ENCODE measurements at places on chromosomes 4 and X.

GRCh38 chrX:74535408-74536151 lies 78.8 kb downstream of the RLIM start:
- DNase-seq = peak; percentile 87

- DNase-seq = no peak
These were observed 67.2 kb downstream of the FNIP2 start for GRCh38 chr4:158836002-158836369.

GRCh38 chr4:185912779-185913178 lies 100.8 kb upstream of the SORBS2 start:
- no peak for DNase-seq

DNA sequence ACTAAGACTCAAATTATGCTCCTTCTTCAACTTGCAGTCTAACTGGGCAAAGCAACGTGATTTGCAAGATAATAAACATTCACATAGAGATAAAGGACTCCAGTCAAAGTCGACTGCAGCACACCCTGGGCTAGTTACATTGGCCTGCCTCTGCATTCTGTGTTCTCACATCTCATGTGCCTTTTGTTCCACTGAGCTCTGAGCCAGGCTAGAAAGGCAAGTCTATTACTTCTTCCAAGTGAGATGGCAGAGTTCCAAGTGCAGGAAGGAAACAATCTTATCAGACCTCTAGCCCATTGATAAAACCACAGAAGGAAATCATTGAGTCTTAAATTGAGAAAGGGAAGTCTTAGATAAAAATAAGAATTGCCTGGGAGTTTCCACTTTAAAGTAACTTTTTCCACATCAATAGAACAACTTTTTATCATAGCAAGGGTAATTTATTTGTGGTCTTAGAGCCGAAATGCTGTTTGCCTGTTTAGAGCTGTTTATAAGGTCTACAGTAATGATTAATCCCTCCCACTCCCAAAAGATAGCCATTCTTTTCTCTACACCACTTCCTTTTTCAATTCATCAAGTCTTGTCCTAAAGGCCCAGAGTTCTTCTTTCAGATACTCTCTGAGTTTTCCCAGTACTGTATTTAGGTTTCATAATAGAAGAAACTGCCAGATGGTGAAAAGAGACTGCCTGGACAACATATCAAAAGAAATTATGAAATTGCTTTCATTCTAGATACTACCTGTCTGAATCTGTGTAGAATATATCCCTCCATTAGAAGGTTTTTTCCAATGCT lies 200.2 kb downstream of the GUCY2F start:
- no peak for DNase-seq

DNA sequence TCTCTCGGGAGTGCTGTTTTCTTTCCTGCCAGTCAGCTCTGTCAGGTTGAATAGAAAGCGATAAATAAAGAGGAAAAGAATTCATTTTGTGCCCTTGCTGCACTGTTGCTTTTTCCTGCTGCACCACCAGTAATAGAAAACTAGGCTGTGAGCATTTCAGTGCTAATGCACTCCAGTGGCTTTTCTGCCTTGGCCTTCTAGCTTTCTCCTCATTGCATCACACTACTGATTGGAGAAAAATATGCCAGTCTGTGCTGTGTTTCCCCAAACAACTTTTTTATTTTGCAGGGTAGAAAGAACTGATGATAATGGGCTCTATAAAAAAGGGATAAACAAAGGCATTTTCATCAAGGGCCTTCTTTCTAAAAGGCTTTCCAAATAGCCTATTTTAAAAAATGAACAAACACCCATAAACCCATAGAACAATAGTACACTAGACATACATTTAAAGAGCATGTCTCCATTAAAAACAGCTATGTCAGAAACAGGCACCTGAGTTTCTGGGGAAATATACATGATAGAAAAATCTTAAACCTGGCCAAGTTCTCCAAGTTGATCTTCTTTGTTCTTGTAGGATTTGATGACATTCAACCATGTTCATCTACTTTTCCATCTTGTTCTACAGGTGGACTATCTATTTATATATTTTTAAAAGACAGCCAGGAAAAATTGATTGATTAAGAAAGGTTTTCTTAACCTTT lies 86.3 kb downstream of the GPRIN3 start:
- DNase-seq = no peak

GRCh38 chr4:22021106-22021505 lies 72.5 kb upstream of the KCNIP4 start:
- no peak for DNase-seq

- no peak for DNase-seq
These were observed 77.6 kb downstream of the MXRA5 start for GRCh38 chrX:3268829-3269228.

GRCh38 chr4:6557856-6558255 lies 17.1 kb upstream of the MAN2B2 start:
- DNase-seq = no peak

DNA sequence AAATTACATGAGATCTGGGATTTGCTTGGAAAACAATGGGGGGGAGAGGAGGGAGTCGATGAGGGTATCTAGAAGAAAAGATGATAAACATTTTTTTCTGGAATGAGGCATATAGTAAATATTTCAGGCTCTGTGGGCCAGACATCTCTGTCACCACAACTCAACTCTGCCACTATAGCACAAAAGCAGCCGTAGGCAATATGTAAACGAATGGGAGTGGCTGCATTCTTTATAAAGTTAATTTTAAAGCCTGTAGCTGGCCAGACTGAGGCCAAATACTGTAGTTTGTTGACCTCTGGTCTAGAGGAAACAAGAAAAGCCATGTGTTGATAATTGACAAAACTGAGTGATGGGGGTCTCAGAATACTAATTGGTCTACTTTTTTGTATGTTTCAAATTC lies 14.1 kb upstream of the TCEANC start:
- DNase-seq = no peak

DNA sequence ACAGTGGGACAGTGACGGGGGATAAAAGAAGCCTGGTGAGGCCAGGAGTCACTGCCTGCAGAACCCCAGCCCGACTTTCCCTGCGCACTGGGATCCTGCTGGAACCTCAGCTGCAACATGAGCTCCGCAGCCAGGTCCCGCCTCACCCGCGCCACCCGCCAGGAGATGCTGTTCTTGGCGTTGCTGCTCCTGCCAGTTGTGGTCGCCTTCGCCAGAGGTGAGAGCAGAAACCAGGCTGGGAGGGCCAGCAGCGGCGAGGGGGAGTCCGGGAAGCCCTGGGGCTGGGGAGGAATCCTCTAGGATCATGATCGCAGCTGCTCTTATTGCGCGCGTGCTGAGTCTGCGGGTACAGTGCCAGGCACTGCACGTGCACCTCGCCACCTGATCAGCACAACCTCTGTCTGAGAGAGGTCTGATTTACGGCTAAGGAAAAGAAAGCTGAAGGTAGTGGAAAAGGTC lies at the start of gene PF4V1:
TSS of gene PF4V1 (plus strand) at position 51 of the 459 bp plus-strand sequence. CDS start at position 118, 67 bp downstream.
- peak; percentile 50 for DNase-seq

GRCh38 chr4:11299016-11299415 lies 129.7 kb downstream of the HS3ST1 start:
- DNase-seq = no peak

DNA sequence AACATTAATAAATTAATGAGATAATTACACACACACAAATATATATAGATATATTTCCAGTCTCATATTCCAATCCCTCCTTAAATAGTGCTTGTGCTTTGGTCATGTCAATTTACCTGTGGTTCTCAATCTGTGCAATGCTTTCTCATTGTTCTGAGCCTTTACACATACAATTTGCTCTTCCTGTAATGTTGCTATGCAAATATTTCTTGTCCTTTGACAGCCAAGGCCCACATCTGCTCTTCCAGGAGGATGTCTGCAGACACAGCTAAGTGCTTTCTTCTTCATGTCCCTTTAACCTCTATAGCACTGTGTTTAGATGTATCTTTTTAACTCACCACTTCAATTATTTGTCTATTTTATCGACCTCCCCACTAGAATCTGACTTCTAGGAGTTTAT lies 67.3 kb upstream of the RAPGEF2 start:
- DNase-seq = no peak

DNA sequence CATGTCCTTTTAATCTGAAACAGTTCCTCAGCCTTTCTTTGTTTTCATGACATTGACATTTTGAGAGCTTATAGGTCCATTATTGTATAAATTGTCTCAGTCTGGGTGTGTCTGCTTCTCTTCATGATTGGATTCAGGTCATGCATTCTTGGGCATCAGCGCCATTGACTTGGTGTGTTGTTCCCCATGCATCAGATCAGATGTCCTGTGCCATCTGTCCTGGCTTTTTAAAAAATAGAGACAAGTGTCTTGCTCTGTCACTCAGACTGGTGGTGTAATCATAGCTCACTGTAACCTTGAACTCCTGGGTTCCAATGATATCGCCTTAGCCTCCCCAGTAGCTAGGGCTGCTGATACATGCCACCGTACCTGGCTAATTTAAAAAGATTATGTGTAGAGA lies 55.7 kb downstream of the TBC1D14 start:
- DNase-seq = no peak

GRCh38 chr4:143345356-143345755 lies 8.7 kb downstream of the GAB1 start:
- DNase-seq = no peak

DNA sequence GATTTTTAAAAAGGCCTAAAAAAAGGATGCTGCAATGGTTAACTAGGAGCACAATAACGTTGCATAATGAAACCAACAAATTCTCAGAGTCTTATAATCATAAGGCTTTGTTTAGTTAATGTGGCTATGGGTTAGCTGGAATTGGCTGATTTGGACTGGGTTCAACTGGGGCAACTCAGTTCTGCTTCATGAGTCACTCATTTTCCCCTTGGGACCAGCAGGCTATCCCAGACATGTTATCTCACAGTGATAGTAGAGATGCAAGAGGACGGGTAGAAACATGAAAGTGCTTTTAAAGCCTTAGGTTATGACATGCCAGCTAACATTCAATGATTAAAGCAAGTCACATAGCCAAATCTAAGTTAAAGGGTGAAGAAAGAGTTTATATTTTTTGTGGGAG lies 189.2 kb upstream of the GK2 start:
- no peak for DNase-seq

DNA sequence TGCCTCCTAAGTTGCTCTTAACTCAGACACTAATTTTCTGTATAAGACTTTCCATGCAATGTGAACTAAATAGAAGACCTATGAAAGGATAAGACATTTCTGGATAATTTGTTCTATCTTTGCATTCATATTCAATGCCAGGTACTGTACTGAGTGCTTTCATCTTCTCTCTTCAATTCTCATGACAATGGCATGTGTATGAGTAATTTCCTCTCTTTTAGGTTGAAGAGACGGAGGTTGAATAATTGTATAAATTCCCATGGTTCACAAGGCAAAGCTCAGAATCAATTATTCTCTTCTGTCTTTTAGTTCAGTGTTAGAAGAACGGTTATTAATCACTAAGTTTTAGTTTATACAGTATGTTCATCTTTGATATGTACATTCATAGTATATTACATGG lies 29.3 kb upstream of the CFAP299 start:
- DNase-seq = no peak

- DNase-seq = no peak
These were observed 60.4 kb upstream of the PDHA2 start for GRCh38 chr4:95779447-95779846.

GRCh38 chr4:172356016-172356415 lies 542.8 kb downstream of the GALNTL6 start:
- DNase-seq = no peak

- no peak for DNase-seq
These were observed 246.3 kb upstream of the TAPT1 start for GRCh38 chr4:16472537-16472936.

GRCh38 chr4:142095886-142096605 lies 459.7 kb downstream of the IL15 start:
- DNase-seq = no peak

DNA sequence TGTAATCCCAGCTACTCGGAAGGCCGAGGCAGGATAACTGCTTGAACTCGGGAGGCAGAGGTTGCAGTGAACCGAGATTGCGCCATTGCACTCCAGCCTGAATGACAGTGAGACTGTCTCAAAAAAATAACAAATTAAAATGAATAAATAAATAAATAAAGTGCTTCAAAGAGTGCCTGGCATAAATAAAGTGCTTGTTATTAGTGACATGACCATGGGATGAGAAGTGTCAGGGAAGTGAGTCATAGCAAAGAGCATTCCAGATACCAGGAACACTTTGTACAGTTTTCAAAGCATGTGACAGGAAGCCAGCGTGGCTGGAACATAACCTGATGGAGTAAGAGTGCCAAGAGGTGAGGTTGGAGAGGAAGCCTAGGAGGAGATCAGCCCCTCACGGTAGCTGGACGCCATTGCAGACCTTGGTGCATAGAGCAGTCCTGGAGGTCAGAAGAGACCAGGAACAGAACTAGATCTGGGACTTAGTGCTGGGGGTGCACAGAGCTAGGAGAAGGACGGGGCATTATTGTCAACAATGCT lies 6.0 kb upstream of the WDR13 start:
- no peak for DNase-seq

DNA sequence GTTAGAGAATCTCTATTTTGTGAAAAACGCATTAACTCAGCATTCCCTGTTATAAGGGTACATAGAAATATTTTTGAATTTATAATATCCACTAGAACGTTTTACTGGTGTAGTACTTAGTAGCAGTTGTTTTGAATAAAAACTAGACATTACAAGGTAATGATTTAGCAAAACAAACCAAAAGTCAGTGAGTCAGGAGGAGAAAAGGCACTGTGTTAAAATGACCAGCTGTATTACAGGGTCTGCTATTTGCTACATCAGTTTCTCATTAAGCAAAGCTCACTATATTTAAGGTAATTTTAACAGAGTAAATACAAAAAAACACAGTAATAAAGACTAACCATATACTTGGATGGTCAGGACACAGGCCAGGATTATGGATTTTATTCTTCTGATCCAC lies 152.8 kb downstream of the RASL11B start:
- DNase-seq = no peak

- DNase-seq = no peak
These were observed 132.0 kb upstream of the ATP6AP2 start for GRCh38 chrX:40448793-40449192.

GRCh38 chr4:102869569-102870197 lies 891 bp downstream of the CISD2 start:
- no peak for DNase-seq

DNA sequence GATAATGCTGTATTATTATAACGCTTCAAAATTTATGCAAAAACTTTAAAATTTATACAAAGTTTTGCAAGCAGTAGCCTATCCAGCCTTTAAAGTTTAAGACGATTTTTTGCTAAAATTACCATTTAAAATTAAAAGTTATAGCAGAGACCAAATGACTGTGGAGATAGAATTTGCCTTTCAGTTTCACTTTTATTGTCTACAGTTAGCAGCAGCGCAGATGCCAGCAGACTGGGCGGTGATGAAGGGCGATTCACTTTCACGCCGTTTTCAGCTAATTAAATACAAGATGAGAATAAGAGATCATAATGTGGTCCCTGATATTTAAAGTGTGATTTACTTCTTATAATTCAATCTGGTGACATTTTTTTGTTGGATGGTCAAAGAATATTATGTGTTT lies 1381.5 kb upstream of the ADGRL3 start:
- DNase-seq = no peak

- DNase-seq = no peak
These were observed 101.5 kb upstream of the DRD5 start for GRCh38 chr4:9679704-9680478.

Data from left ventricle myocardium superior (tissue), 1 donor.